Brain (organoid and tissue), 16 donors: ENCODE measurements at places on chromosomes 13 and 19.

- DNase-seq, result no peak
Observed at GRCh38 chr19:43470288-43470687, 4.9 kb upstream of the LYPD3 start.

GRCh38 chr13:98619556-98619955, 42.6 kb upstream of the STK24 start:
- DNase-seq, result no peak

DNA sequence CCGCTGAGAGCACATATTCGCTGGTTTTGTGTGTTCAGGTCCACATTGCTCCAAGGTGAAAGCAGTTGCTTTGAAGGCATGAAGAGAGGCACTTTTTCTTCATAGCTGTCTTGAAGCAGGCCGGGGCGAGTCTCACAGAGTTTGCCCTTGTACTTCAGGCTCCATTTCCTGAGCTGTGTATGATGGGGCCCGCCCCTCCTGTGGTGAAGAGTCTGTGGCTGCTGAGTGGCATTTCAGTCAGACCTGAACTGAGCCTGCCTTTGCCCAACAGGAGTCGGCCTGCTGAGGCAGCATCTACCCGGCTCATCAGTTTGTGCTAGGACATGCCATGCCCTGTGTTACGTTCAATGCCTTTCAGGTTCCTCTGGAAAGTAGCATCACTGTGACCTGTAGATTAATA, 44.4 kb upstream of the C1QTNF9 start:
- DNase-seq, result no peak

- no peak for DNase-seq
Observed at GRCh38 chr19:1747285-1748114, 5.8 kb upstream of the ONECUT3 start.

DNA sequence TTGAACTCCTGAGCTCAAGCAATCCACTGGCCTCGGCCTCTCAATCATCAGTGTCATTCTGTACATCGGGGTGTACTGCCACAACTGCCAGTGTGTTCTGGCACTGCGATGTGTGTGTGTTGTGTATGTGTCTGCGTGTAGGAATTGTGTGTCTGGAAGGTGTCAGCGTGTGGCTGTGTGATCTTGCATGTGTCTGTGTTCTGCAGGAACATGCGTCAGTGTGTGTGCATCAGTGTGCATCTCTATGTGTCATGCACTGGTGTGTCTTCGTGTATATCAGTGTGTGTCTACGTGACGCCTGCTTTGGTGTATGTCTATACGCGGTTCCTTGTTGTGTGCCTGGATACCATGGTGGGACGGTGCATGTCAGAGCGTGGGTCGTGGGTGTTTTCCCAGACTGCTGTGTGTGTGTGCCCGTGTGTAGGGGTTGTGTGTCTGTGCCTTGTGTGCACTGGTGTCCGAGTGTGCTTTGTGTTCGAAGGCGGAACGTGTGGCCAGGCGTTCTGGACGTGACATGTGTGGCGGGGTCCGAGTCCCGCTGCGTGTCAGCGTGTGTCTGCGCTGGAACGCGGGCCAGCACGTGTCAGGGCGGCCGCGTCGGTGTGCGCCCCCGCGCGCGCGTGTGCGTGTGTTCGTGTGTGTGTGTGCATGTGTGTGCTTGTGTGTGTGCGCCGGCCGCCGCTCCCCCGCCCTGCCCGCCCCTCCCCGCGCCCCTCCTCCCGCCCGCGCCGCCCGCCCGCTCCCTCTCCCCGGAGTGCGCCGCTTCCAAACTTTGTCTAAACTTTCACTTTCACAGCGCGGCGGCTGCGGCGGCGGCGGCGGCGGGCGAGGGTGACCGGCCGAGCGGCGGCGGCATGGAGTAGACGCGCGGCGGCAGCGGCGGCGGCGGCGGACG, at the start of gene NFIX:
NFIX (plus strand) TSS at position 775 of the 895 bp plus-strand sequence. CDS start 363 bp downstream, outside the sequence.
- DNase-seq, result no peak

GRCh38 chr13:35724446-35724845, 248.0 kb upstream of the MAB21L1 start:
- DNase-seq, result no peak

DNA sequence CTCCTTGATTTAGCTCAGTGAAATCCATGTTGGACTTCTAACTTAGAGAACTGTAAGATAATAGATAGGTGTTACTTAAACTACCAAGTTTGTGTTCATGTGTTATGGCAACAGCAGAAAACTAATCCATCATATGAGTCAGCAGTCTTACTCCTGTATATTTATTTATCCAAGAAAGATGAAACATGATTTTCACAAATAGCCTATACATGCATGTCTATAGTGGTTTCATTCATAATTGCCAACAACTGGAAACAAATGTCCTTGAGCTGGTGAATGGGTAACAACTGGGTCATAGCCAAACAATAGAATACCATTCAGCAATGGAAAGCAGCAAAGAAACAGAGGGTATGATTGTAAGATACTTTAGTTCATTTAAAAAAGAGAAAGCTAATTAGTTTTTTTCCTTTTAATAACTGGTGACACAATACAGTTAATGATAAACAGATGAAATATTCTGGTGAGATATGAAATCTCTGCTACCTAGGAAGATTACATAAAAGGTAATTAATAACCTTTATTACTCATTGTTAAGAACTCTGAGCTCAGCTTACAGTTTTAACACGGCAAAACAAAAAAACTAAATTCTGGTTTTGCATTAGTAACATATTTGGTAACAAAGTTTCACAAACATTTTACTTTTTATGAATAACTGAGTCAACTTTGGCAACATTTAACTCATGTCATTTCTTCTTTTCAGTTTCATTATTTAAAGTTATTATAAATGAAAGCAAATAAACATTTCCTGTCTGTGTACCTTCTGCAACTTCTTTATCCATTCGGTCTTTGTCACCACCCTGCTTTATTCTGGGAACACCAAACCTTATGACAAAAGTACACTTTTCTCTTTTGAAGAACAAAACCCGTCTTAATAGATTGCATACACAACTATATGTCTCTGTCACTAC, 181.3 kb downstream of the LIG4 start:
- DNase-seq, result no peak

DNA sequence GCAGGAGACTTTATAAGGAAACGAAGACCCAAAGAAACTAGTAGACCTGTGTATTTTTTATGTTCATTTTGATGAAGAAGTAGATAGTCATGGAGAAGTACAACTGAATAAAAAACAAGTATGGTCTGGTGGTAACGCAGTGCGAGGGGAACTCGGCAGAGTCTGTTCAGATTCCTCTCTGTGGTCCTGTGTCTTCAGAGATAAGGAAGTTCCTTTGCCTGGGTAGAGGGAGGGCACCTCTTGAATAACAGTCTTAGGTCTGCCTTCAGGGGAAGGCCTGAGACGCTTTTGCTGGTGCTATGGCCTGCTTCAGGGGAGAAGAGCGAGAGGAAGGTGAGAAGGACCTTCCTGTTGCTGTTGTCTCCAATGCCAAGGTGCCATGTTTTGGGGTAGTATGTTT, 25.9 kb upstream of the SLC46A3 start:
- DNase-seq, result no peak

- no peak for DNase-seq
Observed at GRCh38 chr19:50546527-50547221, 21.6 kb downstream of the LRRC4B start.

- no peak for DNase-seq
Observed at GRCh38 chr13:93388701-93389100, 162.1 kb downstream of the GPC6 start.

DNA sequence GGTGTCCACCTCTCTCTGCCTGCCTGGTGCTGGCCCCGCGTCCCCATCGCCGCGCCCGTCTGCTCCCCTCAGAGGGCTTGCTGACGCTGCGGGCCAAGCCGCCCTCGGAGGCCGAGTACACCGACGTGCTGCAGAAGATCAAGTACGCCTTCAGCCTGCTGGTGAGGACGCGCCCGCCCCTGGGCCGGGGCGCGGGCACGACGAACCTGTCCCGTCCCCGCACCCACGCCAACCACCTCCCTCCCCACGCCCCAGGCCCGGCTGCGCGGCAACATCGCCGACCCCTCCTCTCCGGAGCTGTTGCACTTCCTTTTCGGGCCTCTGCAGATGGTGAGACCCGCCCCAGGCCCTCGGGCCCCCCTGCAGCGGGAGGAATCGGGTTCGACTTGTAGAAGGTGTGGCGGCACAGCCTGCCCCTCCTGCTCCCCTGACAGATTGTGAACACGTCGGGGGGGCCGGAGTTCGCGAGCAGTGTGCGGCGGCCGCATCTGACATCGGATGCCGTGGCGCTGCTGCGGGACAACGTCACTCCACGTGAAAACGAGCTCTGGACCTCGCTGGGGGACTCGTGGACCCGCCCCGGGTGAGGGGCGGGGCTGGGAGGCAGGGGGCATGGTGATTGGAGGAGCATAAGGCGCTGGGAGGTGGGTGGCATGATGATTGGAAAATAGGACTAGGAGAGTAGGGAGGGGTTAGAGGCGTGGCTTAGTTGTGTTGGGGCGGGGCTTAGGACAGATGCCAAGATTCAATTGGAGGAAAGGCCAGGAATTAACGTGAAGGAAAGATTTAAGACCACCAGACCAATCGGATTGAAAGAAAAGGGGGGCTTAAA, 6.6 kb downstream of the EPS8L1 start:
- DNase-seq, result peak; percentile 95

DNA sequence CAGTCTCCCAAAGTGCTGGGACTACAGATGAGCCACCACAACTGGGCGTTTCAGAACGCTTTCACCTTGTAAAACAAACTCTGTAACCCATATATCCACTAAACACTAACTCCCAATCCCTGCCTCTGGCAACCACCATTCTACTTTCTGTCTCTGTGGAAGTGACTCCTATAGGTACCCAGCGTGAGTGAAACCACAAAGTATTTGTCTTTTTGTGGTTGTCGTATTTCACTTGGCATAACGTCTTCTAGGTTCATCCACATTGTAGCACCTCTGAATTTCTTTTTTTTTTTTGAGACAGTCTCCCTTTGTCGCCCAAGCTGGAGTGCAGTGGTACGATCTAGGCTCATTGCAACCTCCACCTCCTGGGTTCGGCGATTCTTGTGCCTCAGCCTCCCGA, 44.8 kb downstream of the BRD4 start:
- DNase-seq, result no peak

- DNase-seq, result peak; percentile 28
Observed at GRCh38 chr13:44363631-44364344, 9.8 kb upstream of the SERP2 start.

GRCh38 chr19:41941410-41942202, 13.4 kb upstream of the ERFL start:
- no peak for DNase-seq

GRCh38 chr13:84784443-84785153, 902.3 kb upstream of the SLITRK1 start:
- DNase-seq, result no peak

DNA sequence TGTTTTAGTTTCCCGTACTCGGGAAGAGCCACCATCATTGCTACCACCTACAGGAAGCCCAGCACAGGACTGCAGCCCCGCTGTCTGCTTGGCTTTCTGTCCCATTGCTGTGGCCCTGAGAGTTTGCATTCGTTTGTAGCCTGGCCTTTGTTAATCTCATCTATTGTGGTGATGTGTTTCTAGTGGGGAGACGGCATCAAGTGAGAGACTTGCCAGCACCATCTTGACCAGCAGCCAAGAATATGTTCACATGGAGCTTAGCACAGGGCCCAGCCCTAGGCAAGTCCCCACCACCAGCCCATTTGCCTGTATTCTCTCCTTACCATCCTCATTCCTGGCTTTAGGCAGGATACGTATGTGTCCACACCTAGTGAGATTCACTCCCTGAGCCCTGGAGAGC, 17.3 kb upstream of the OVOL3 start:
- no peak for DNase-seq

DNA sequence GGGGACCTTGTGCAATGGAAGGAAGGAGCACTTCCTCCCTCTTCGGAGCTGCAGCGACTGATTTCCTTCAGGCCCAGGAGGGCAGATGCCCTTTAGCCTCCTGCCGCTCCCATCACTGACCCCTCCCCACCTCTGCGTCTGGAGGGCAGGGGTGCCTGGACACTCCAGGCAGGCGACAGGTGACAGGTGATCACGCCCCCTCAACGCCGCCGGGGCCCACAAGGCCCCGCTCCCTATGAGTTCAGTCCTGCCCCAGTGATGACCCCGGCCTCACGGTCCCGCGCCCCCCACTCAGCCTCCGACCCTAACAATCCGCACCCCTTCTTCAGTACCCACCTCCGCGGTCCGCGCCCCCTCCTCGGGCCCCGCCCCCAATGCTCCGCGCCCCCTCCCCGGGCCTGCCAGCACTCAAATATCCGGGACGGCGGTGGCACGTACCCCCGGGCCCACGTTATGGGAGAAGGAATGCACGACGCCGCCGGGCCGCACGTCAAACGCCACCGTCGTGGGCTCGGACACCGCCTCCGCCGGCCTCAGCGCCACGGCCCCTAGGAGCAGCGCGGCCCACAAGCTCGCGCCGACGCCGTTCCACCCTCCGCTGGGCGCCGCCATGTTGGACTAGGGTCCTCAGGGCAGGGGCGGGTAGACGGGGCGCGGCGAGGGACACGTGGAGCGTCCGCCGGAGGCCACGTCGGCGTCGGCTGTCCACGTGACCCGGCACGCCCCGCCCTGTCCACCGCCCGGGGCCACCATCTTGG, at the start of gene MYDGF:
MYDGF (minus strand) TSS at position 620 of the 758 bp plus-strand sequence; CDS start at position 612, 8 bp downstream.
- DNase-seq, result peak; percentile 94

DNA sequence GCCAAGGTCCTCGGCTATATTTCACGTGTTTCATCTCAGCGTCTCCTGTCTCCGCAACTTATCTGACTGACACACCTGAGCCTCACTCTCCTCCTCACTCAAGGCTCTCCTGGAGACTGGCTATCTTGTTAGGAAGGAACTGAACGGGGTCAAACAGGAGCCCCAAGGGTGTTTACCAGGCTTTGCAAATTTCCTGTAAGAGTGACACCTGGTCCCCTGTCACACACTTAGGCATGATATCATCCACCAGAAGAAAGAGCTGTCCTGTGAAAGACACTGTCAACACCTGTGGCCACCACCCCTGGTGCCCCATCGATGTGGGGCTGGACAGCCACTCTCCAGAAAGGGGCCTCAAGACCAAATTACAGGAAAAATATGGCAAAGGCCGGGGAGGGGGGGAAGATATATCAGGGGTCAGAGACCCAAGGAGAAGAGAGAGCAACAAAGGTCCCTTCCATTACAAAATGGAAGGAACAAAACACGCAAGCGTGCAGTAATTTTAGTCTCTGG, 2.9 kb downstream of the CD70 start:
- no peak for DNase-seq

DNA sequence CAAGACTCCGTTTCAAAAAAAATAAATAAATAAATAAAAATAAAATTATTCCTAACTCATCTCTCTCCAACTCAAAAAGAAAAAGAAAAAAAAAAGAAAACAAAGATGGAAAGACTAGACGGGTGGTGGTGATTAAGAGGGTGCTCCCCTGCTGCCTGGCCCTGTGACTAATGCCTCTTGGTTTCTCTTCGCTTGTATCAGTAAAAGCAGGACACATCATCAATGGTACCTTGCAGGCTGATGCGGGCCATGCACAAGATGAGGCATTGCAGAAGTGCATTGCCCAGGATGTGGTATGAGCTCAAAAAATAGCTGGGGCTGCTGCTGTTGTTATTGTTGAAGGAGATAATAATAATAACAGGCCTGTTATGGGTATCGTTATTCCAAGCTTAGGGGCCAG, 14.6 kb downstream of the ACER1 start:
- DNase-seq, result no peak
